HTR-8/SVneo (cell line): ENCODE measurements at places on chromosomes 4 and X.

GRCh38 chr4:3423952-3424351 lies 17.8 kb upstream of the HGFAC start:
- no peak for DNase-seq

GRCh38 chr4:55107054-55107453 lies 18.3 kb downstream of the KDR start:
- no peak for DNase-seq

GRCh38 chr4:83617371-83618035 lies 81.6 kb downstream of the GPAT3 start:
- no peak for DNase-seq

DNA sequence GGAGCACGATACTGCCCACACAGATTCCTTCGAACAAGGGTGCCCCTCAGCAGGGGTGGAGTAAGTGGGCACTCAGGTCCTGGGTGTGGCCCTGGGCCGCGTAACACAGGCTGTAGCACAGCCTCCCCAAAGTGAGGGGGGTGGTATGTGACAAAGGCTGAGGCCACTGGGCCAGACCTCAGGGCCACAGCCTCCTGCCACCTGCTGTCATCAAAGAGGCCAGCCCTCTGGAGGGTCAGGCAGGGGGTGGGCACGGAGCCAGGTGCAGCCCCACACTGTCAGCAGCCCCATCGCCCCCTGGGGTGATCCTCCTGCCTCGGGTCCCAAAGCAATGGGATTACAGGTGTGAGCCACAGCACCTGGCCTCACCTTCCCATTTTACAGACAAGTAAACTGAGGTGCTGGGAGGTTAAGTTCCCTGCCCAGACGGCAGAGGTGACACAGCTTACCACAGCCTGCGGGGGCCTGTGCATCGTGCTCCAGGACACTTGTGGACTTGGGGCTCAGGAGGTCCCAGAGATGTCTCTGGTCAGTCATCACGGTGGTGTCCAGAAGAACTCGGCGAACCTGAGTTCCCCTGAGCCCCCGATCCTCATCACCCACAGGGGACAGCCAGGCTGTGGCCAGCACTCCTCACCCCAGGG lies 27.5 kb upstream of the MXD4 start:
- no peak for DNase-seq

DNA sequence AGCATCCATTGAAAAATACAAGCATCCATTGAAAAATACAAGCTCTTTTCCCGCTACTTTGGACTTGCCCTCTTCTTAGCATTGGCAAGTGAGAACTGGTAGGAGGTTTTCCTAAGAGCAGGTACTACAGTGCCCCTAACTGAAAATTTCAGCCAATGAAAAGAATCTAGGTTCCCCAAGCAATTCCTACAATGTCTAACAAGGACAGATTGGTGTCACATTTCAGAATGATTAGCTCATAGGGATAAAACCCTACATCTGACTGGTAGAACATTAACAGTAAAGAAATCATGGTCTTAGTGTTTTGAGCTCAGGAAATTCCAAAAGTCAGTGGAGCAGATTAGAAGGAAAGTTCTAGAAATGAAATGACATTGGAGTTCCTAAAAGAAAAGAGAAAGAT lies 68.6 kb upstream of the QRFPR start:
- no peak for DNase-seq
